ENCODE measurements at places on chromosomes 7 and 10. TPM values are rescaled to one million over a fixed set of nuclear protein-coding genes. Genes with fewer than 3 reads are reported as not detected.

DNA sequence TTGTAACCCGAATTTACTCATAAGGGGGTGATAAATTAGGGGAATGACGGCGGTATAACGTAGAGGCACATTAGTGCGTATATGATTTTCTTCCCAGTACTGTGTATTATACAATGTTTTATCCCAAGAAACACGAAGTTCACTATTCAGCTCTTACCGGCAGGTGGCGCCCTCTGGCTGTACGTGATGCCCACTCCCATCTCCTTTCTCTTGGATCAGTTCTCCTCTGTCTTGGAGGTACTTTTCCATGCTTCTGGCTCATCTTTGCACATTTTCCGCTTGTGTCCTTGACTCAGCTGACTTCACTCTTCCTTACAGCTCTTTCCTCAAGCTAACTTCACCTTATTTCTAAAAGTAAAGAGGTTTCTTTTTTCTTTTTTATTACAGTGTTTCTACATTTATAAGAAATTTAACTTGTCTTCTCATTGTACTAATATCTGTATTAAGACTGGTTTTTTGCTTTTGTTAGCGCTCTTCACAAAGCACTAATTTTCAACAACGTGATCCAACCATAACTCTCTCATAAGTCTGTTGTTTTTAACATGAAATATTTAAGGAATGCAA, 21.3 kb downstream of the TMEM176B start:
- peak; percentile 62 for DNase-seq
- H3K27ac ChIP-seq = no peak overlapping the region
- no peak overlapping the region for H3K4me3 ChIP-seq
- H3K4me1 ChIP-seq = peaks cover 4% of the 10 kb centered on the region
- H3K36me3 ChIP-seq = no peaks in the 10 kb centered on the region

- H3K36me3 ChIP-seq = peaks cover 5% of the 10 kb centered on the region
- H3K27ac ChIP-seq = no peak overlapping the region
- DNase-seq = no peak
These were observed 149.5 kb upstream of the LRGUK start for GRCh38 chr7:133977409-133978274.

GRCh38 chr7:47454069-47454973, 127.6 kb downstream of the TNS3 start:
- DNase-seq = no peak
- no peaks in the 10 kb centered on the region for H3K27me3 ChIP-seq
- peaks cover 5% of the 10 kb centered on the region for H3K36me3 ChIP-seq
- peaks cover 44% of the 10 kb centered on the region for H3K4me1 ChIP-seq
- peak overlapping the region; percentile 92 for H3K27ac ChIP-seq

DNA sequence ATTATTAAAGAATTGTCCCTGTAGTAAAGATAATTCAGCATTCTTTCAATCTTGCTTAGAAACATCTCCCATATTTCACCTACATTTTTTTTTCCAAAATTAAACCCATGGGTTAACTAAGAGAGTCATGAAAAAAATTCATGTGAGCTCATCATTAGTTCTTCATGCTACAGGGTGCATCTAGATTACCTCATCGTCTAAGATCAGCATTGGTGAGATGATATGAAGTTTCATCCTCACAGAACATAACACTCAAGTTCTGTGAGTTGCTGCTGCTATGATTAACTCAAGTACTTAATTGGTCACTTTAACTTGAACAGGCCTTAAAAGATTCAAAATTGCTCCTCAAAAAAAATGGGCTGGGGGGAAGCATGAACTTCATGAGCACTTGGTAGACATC, 50.0 kb downstream of the RAB11FIP2 start:
- no peak for DNase-seq
- H3K4me1 ChIP-seq = no peaks in the 10 kb centered on the region
- no peaks in the 10 kb centered on the region for H3K27me3 ChIP-seq
- H3K36me3 ChIP-seq = peaks cover 10% of the 10 kb centered on the region
- H3K4me3 ChIP-seq = no peak overlapping the region

DNA sequence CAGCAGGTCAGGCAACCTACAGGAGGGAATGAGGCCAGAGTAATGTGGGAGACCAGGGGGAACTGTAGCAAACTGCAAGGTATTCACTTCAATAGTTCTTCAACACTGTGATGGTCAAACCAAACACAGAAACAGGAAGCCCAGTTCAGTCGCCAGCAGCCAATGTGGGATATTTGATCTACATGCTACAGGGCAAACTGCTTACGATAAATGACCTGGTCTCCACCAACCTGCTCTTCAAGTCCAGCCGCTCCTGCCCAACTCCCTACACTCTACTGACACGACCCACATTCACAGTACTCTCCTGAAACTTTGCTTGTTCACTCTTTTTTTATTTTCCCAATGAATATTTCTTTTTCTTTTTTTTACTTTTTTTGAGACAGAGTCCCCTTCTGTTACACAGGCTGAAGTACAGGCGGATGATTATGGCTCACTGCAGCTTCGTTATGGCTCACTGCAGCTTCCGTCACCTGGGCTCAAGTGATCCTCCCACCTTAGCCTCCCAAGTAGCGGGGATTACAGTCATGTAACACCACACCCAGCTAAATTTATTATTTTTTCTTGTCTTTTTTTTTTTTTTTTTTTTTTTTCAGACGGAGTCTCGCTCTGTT, 42.1 kb downstream of the MDH2 start:
- peaks cover 6% of the 10 kb centered on the region for H3K4me1 ChIP-seq
- DNase-seq = no peak
- peak overlapping the region; percentile 28 for H3K27ac ChIP-seq

GRCh38 chr7:131721660-131722059, 165.2 kb upstream of the PODXL start:
- peaks cover 10% of the 10 kb centered on the region for H3K27me3 ChIP-seq
- H3K36me3 ChIP-seq = no peaks in the 10 kb centered on the region
- no peaks in the 10 kb centered on the region for H3K4me1 ChIP-seq
- no peak overlapping the region for H3K4me3 ChIP-seq
- H3K27ac ChIP-seq = no peak overlapping the region
- no peak for DNase-seq

DNA sequence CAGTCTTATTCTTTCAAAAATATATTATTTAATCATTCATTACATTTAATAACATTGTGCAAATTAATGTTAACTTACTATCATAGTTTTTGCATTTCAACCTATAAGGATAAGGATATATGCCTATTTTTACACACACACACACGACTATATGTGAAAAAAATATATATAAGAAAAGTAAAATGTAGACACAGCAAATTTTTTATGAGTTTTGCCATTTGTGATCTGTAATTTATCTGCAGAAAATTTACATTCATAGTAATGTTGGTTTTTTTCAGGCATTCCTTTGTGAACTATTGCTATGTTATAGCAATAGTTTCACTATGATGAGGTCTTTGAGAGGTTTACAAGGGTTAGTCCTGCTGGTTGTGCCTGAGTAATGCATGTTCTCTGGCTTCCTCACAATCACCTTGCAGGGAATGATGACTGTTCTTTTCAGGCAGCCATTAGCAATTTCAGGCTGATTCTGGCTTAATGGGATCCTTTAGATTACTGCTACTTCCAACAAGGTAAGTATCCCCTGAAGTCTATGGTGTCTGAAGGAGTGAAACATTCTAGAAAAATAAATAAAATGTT, 183.7 kb upstream of the CDK1 start:
- peaks cover 5% of the 10 kb centered on the region for H3K36me3 ChIP-seq
- peaks cover 6% of the 10 kb centered on the region for H3K4me1 ChIP-seq
- no peak overlapping the region for H3K4me3 ChIP-seq

- H3K27me3 ChIP-seq = no peaks in the 10 kb centered on the region
- H3K36me3 ChIP-seq = peaks cover 49% of the 10 kb centered on the region
- H3K27ac ChIP-seq = no peak overlapping the region
- H3K4me3 ChIP-seq = no peak overlapping the region
- no peaks in the 10 kb centered on the region for H3K4me1 ChIP-seq
- DNase-seq = no peak
These were observed 25.0 kb downstream of the RBM28 start for GRCh38 chr7:128318691-128319090.

GRCh38 chr10:78953113-78953798, 115.5 kb upstream of the ZMIZ1 start:
- no peak overlapping the region for H3K27ac ChIP-seq
- no peak overlapping the region for H3K4me3 ChIP-seq
- H3K4me1 ChIP-seq = peaks cover 7% of the 10 kb centered on the region

The TCF7L2 gene
- 78.0 TPM for total RNA-seq

The PTPRN2 gene
- total RNA-seq = 2.1 TPM

The CNPY1 gene
- total RNA-seq = not detected

The AGR2 gene
- 4.6 TPM for total RNA-seq

The PLEKHS1 gene
- not detected for total RNA-seq
